Stimulated activated CD8-positive, alpha-beta memory T cell treated with anti-CD3 and anti-CD28 coated beads, Interleukin-12 subunit alpha, Interleukin-12 subunit beta, amount 100 ng/mL, for 4 hours (primary cell): ENCODE measurements at places on chromosomes 4 and X.

DNA sequence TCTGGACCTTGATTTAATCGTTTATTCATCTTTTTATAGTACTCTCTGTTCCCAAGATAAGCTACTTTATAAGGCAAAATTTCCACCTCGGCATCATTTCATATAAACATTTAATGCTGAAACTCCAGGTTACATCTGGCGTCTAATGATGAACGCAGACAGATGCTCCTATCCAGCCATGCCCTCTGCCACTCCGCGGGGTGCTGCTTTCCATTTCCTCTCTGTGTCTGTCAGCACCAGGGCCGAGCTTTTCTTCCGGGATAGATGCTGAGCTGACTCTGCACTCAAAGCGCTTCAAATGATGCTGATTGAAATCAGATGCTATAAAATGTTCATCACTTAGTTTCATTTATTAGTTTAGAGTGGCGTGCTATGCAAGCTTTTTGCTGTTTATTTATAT lies 80.5 kb upstream of the HELT start:
- DNase-seq = no peak

- DNase-seq = no peak
These were observed 7.5 kb upstream of the LRBA start for GRCh38 chr4:151022586-151022985.

- DNase-seq = no peak
These were observed 10.6 kb upstream of the TLR8 start for GRCh38 chrX:12895866-12896265.

GRCh38 chr4:183242291-183242690 lies 77.8 kb downstream of the CLDN22 start:
- DNase-seq = no peak

DNA sequence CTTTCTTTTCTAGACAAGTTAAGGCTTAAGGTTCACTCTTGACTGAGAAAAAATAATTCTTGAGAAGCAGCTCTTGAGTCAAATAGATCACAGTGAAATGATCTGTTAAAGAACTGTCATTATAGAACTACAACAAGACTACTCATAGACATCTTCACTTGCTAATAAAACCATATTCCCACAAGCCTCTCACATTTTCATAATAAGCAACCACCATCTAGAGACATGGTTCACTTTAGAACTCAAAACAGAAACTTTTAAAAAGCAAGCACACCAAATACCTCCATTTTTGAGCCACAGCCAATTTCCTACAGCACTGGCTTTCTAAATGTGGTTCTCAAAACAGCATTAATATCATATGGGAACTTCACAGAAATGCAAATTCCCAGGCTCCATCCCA lies 309.5 kb downstream of the TMA16 start:
- no peak for DNase-seq

DNA sequence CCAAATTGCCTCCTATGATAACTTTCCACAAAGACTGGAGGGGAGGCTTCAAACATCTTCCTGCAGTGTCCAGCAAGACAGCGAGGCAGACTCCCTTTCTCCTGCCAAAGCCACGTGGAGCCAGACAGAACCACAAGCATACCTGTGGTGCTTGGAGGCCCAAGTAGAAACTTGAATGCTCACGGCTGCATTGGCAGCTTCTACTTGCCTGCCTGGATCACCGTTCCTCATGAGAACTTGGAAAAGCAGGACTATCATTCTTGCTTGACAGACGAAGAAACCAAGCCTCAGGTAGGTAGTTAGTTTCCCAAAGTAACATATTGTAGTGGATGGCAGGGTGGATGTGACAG lies 216.3 kb upstream of the SFRP2 start:
- no peak for DNase-seq

DNA sequence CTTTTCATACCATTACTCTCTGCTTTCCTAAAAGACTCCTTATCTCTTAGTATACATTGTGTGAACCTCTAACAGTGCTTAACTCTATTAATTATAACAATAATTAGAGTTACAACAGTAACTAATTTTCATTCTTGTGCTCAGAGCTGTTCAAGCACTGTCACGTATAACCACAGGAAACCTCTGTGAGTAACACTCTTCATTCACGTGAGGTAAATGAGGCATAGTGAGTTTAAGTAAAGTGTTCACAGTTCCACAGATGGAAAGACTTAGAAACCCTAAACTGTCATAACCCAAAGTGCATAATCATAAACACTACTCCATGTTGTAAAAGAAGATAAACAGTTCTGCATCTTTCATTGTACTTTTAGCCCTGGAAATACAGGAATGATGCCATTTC lies 222.4 kb downstream of the CCSER1 start:
- DNase-seq = no peak

- DNase-seq = no peak
These were observed 90.2 kb upstream of the SOD3 start for GRCh38 chr4:24705016-24705753.

DNA sequence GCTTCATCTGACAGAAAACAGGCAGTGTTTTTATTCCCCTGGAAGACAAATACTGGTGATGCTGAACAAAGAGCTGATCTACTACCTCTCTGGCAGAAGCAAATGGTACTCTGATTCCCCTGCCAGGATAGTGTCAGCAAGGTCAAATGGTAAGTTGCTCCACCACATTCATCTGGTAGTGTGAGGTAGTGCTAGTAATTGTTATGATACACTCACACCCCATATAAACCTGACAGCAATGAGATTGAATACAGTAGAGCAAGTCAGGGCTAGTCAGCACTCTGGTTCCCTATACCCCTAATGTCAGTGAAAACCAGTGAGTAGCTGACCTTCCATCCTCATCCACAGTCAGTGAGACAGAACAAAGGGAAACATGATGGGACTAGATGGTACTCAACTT lies 3.4 kb upstream of the SPIN4 start:
- DNase-seq = no peak

- DNase-seq = no peak
These were observed 149.0 kb upstream of the KCNIP4 start for GRCh38 chr4:22097596-22097995.

GRCh38 chr4:55297346-55297745 lies 48.7 kb upstream of the SRD5A3 start:
- DNase-seq = no peak

GRCh38 chrX:134782796-134783195 lies 124.5 kb upstream of the PLAC1 start:
- no peak for DNase-seq

GRCh38 chrX:85977218-85977617 lies 70.1 kb downstream of the CHM start:
- no peak for DNase-seq

- no peak for DNase-seq
These were observed 121.0 kb downstream of the KCNIP4 start for GRCh38 chr4:21827575-21827974.

DNA sequence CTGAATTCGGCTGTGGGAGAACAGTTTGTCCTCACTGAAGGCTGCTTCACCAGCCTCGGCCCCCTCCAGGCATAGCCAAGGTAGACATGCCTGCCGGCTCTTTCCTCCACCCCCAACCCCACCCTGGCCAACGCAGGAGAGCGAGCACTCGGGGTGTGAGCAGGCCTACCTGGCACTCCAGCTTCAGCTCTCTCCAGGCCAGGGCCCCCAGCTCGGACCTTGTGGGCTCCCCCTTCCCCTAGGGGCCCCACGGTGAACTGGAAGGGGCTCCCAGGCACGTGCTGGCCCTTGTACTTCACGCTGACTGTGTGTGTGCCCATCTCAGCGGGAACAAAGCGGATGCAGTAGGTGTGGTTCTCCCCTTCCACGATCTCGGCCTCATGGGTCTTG lies 22.4 kb downstream of the FLNA start:
- DNase-seq = no peak

- DNase-seq = no peak
These were observed 6.6 kb downstream of the IBSP start for GRCh38 chr4:87805971-87806370.

GRCh38 chr4:112944006-112944405 lies 105.4 kb upstream of the ANK2 start:
- no peak for DNase-seq

DNA sequence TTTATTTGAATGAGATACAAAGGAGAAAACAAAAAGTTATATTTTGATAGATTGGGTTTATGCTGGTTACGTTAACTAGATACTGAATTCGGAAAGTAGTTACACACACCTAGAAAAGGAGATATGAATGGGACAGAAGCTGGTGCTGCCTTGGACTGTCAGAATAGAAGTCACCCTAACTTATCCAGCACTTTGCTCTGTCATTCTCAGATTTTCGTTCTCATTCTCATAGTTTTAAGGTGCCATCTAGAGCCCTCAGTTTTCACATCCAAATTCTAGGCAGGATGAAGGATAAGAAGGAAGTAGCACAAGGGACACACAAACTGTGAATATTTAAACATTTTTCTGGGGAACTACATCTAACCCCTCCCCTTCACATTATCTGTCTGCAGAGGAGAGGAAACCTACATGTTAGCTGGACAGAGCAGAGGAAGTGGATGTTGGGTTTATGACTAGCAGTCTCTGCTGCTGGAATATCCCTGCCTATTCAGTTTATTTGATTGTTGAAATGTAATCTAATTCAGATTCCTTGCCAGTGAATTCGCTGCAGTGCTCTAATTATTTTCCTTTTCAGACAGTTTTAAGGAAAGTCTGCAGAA lies 521.9 kb downstream of the FAT4 start:
- no peak for DNase-seq

- DNase-seq = no peak
These were observed 85.3 kb downstream of the SMARCA5 start for GRCh38 chr4:143598816-143599215.

GRCh38 chr4:34046580-34046979 lies 2197.7 kb downstream of the ARAP2 start:
- no peak for DNase-seq

DNA sequence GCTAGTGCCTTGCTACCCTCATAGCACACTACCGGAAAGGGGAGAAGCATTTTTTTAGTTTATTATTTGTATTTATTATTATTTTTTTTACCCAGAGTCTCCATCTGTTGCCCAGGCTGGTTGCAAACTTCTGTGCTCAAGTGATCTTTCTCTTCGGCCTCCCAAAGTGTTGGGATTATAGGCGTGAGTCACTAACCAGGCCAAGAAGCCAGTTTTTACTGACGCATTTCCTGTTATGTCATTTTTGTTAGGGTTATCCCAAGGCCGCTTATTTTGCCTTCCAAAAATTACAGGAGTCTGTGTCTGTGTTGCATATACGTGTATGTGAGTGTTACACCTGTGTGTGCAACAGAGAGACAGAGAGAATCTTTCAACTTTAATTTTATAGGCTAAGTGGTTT lies 404.5 kb downstream of the GBA3 start:
- no peak for DNase-seq

DNA sequence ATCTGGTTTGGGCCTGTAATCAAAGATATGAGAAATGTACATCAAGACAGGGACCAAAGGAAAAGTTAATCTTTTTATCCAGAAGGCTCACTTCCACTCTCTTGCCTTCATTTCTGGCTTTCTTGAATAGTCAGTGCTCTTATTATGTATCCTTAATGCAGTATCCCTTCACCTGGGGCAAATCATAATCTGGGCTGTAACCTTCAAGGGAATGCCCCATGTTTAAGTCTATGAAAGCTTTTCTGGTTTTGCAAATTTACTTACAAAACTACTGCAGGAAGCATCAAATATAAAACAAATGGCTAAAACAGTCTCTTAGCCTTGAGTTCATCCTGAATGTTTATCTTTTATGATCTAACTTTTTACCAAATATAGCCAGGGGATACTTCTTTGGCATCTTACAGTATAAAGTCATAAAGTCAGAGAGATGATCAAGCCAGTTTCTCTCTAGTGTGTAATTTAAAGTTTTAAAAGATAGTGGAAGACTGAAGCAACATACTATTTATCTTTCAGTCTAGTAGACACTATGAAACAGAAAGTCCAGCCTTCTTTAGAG lies 1214.8 kb downstream of the STIM2 start:
- no peak for DNase-seq

DNA sequence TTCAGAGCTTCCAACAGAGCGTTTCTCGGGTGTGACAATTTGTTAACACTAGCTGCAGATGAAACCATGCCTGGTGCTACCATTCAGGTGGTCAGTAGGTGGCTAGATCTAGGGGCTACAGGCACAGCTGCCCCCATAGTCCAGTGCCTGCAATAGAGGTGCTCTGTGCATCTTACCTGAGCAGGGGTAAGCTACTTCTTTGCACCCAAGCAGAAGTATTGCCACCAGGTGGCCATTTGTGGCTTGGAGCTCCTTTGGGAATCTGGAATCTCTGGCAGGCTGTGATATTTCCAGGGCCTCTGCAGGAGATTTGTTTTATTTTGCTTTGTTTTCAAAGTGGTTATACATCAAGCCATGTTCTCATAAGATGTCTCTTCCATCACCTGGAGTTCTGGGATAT lies 170.7 kb upstream of the PUDP start:
- no peak for DNase-seq

GRCh38 chrX:123878252-123878721 lies 18.4 kb downstream of the XIAP start:
- no peak for DNase-seq

DNA sequence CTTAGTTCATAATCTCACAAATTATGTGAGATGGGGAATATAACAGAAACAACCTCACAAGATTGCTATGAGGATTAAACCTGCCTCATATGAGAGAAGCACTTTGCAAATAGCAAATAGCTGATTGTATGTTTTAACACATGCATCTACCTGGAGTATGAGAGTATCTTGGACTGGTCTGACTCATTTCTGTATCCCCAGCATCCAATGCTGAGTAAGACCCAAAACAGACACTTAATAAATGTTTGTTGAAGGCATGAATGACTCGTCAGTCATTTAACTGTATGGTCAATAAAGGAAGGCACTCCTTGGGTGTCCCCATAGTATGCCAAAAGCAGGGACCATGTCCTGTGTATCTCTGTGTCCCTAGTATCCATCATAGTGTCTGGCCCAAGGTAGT lies 350.9 kb upstream of the F9 start:
- DNase-seq = no peak

- DNase-seq = no peak
These were observed 24.7 kb downstream of the NAT8L start for GRCh38 chr4:2083826-2084160.

DNA sequence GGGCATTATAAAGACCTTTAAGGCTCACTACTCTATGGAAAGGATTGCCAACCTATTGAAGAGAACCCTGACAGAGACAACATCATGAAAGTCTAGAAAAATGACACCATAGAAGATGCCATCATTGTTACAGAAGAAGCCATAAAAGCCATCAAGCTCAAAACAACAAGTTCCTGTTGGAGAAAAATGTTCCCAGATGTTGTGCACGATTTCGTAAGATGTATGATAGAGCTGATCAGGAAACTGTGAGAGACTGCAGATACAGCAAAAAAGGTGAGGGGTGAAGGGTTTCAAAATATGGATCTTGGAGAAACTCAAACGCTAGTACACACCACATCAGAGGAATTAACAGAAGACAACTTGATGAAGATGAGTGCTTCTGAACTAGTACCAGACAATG lies 53.3 kb downstream of the WDFY3 start:
- no peak for DNase-seq

GRCh38 chrX:132622130-132622529 lies 133.3 kb upstream of the MBNL3 start:
- DNase-seq = peak; percentile 1

GRCh38 chr4:151626751-151627150 lies 134.1 kb downstream of the GATB start:
- DNase-seq = no peak

- DNase-seq = no peak
These were observed 101.7 kb downstream of the CHIC2 start for GRCh38 chr4:53962516-53963225.

- no peak for DNase-seq
These were observed 98.2 kb downstream of the FRYL start for GRCh38 chr4:48681856-48682255.

GRCh38 chrX:40877887-40878286 lies 142.5 kb upstream of the MED14 start:
- DNase-seq = no peak

- no peak for DNase-seq
These were observed 2412.8 kb downstream of the ARAP2 start for GRCh38 chr4:33831442-33832066.

GRCh38 chr4:126271292-126271691 lies 956.5 kb downstream of the FAT4 start:
- DNase-seq = no peak
